ENCODE measurements at places on chromosomes 7 and 10.

DNA sequence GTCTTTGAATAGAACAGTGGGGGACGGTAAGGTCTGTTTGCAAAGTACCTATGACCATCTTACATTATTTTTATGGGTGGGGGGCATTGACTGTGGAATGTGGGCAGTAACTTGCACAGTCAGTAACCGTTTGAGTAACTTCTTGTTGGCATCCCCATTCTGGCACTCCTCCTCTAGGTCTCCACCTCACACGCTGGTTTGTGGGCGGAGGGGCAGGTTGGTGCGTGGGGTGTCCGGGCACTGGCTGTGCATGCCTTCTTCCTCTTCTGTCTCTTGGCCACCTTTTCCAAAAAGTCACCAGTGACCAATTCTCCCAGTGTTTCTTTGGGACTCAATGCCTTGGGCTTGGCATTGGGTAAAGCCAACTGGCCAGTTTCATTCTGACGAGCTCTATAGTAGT lies 43.6 kb downstream of the DNAJB6 start:
- DNase-seq: no peak

GRCh38 chr7:157373493-157373892 lies 36.7 kb downstream of the DNAJB6 start:
- DNase-seq: no peak

GRCh38 chr10:86363184-86363832 lies 3.3 kb downstream of the GRID1 start:
- DNase-seq: peak; percentile 86

DNA sequence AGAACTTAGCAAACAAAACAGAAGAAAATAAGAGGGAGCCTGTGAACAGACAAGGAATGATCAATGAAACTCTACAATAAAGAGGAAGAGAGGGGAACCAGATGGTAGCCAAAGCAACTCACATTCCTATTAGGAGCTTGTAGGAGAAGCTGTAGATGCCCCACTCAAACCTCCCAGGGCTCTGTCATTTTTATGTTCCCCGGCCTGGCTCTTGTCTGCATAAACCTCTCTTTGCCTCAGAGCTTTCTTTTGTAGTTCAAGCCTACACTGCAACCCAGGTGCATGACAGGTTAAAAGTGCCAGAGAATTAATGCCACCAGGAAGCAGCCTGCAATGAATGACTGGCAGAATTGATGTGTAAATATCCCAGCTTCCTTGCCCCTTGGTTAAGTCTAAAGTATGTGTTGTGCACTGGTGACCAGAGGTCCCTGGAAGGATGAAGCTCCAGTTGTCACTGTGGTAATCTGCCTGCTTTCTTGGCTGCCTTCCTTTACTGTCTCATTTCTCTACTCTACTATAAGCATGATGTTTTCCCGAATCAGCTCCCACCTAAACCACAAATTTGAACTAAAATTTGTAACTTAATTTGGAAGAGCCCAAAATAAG lies 40.4 kb downstream of the HDAC9 start:
- no peak for DNase-seq

- DNase-seq: peak; percentile 67
Observed at GRCh38 chr10:91162495-91163268, 57.8 kb upstream of the PCGF5 start.

GRCh38 chr7:125149151-125149550 lies 219.5 kb upstream of the POT1 start:
- no peak for DNase-seq

GRCh38 chr7:137932881-137933269 lies 69.0 kb downstream of the CREB3L2 start:
- DNase-seq: peak; percentile 74

- DNase-seq: no peak
Observed at GRCh38 chr7:143451746-143452145, 8.5 kb downstream of the TAS2R60 start.

- peak; percentile 95 for DNase-seq
Observed at GRCh38 chr10:52864201-52865106, 91.9 kb upstream of the MBL2 start.

DNA sequence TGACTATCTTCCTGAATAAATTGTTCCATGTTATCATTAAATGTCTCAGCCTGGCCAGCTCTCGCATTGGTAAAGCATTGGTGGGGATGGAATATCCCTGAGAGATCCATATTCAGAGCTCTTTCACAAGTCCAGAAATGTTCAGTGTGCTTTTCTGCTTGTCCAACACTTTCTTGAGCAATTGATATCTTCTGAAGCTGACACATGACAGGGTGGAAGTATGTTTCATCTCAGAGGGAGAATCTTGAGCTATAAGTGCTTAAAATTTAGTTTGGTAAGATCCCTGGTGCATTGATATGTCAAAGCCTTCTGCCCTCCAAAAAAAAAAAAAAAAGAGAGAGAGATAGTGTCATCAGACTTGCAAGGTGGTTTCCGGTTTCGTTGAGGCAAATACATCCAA lies 7.4 kb downstream of the IFIT3 start:
- no peak for DNase-seq

- peak; percentile 90 for DNase-seq
Observed at GRCh38 chr7:135562720-135563119, 5.0 kb downstream of the NUP205 start.

DNA sequence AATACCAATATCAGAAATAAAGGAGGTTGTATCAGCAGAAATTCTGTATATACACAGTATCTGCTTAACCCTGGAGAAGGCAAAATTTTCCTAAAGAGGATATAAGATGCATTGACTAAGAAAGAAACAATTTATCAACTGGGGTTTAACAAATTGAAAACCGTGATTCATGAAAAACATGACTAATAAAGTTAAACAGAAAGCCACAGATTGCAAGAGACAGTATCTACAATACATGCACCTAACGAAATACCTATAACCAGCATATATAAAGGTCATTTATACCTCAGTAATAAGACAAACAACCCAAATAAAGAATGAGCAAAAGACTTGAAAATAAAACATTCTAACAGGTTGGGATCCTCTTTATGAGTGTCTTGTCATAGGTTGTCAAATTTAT lies 101.8 kb downstream of the IQUB start:
- no peak for DNase-seq

DNA sequence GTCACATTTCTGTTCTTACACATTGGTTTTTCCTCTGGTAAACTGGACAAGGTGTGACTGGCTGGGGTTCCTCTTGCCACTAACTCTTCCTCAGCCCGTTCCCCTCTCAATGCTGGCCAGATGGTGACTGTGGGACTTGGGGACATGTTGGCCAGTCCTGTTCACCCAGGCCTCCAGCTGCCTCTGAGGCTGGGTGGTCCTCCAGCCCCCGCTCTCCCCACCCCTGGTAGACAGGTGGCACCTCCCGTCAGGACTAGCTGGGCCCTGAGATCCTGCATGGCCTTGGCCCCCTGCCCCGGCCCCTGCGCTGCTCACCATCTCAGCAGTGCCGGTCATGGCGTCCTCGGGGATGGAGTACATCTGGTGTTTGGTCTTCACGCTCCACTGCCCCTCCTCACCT lies 10.8 kb upstream of the MYL7 start:
- peak; percentile 38 for DNase-seq

DNA sequence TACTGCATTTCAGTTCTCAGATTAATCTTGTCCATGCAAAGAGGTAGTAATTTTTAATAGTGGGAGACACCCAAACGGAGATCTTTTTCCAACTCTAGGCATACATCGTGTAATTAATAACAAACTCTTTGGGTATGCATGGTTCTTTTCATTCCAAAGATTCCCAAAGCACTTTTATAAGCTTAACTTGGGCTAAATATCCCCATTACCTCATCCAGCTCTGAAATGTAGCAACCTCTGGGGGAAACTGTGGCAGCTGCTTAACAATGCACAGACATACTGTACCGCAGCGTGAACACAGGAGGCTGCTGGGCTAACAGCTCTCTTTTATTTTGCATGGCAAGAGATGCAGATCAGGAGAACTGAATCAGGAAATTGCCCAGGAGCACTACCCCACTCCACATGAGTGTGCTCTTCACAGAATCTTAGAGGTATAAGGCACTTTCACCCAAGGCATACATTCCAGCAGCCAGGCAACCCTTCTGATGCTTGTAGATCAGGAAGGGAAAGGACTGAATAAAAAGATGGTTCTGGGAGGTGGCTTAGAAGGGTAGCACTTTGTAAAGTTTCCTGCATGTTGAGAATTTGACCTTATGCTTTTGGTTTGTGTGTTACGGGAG lies 114.4 kb upstream of the GLI3 start:
- DNase-seq: no peak

GRCh38 chr10:110259317-110259716 lies 45.4 kb downstream of the SMNDC1 start:
- DNase-seq: no peak

- peak; percentile 86 for DNase-seq
Observed at GRCh38 chr10:69644658-69645295, 14.7 kb downstream of the FAM241B start.

DNA sequence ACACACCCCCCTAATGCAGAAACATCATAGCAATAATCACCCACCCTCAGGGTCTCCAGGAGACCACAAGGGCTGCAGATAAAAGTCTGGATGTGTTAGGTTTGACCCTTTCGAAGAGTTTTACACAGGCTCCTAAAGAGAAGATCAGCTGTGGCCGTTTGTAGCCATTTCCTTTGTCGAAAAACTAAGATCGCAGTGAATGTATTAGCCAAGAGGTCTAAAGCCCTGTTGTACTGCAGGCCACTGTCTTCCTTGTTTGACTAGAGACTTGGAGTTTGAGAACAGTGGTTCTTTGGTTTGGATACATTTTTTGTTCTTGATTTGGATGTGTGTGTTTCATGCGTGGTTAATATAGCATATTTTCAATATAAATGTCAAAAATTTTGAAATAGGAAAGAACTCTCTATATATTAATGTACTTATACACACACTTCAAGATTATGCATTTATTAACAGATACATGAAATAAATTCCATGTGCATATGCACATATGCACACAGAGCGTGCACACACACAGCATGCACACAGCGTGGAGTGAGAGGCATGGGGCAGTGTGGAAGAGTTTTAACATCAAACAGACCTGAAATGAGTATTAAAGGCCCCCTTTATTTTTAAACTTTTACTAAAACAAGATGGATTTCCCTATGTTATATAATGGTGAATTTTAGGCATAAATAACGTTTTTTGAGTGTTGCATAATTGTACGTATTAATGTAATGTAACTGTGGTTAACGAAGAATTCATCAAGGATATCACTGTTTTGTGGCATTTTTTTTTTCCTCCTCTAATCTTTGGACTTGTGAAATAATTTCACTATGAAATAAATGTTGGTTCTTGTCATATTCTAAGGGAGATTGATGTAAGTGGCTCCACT lies 2.2 kb downstream of the IKZF1 start:
- no peak for DNase-seq

DNA sequence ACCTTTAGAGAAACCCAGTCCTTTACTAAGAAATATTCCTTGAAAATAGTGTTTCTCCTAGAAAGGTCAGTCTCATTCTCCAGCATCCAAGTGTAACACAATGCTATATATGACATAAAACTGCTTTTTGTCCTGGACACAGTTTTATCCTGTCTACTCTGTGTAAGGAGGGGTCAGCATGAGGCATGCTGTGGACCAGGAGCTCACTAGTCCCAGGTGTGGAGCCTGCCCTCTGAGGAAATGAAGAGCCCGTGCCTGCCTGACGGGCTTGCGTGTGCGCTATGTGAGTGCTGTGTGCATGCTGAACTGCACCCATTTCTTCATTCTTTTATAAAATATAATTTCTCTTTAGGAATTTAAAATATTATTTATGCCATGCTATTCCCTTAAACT lies 182.8 kb upstream of the CDCA7L start:
- no peak for DNase-seq

- no peak for DNase-seq
Observed at GRCh38 chr10:25046641-25047040, 30.2 kb downstream of the THNSL1 start.

GRCh38 chr7:34108165-34108564 lies 202.8 kb downstream of the BMPER start:
- no peak for DNase-seq

GRCh38 chr7:1645071-1645409 lies 25.0 kb upstream of the ELFN1 start:
- peak; percentile 32 for DNase-seq

GRCh38 chr10:102405632-102406031 lies 10.1 kb downstream of the NFKB2 start:
- DNase-seq: no peak

DNA sequence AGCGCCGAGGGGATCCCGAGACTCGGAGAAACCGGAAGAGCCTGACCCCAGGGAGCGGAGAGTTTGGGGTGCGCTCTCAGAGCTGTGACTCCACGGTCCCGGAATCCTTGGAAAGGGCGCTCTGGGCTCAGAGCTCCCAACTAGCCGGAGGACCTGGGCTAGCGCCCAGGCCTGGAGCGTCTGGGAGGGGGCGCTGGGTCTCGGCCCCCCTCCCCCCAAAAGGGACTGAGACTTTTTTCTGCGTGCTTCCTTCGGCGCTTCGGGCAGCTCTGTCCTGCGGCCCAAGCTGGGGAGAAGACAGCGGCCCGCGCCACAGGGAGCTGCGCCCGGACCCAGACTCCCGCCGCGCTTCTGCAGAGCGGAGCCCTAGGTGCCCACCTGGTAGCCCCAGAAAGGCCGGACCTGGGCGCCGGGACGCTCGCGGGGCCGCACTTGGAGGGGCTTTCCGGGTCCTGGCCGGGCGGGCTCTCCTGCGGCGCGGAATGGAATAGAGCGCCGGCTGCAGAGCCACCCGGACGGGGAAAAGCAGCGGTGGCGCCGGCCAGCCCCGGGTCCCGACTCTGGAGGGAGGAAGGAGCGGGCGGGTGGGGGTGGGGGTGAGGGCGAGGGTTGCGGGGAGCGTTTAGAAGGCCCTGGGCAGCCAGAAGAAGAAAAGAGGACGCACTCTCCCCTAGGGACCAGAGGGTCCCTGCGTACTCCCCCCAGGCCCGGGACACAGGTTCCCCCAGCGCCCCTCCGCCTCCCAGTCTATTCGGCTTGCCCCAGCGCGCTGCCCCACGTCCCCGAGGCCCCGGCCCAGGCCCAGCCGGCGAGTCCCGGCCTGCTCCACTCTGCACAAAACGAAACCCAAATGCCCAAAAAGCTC lies 4.7 kb downstream of the ZNF503 start:
- DNase-seq: peak; percentile 67

GRCh38 chr7:134943785-134944400 lies 42.4 kb upstream of the AGBL3 start:
- DNase-seq: no peak

- DNase-seq: peak; percentile 19
Observed at GRCh38 chr10:131737543-131738395, 163.0 kb upstream of the PPP2R2D start.

GRCh38 chr7:106346167-106346677 lies 61.4 kb upstream of the NAMPT start:
- no peak for DNase-seq

Data from islet precursor cell (in vitro differentiated cells).